ENCODE measurements at places on chromosomes 12 and 14.

DNA sequence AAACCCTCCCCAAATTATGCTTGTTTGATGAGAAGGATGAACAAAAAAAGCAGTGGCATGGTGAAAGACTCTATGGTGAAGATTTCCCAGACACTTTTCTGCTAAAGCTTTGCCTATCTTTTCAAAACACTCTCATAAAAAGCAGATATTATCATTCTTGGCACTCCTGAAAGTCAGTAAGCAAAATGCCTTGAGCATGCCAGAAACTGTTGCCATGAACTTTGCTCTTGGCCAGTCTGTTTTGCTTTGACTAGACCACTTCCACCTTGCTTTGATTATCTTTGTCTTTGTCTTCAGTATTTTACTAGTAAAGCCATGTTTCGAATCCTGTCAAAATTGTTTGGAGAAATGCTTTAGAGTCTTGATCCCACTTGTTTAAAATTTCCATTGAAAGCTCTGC, 110.4 kb downstream of the CNTN1 start:
- no peak for DNase-seq

- DNase-seq = no peak
Observed at GRCh38 chr14:94767321-94767878, 2.5 kb downstream of the GSC start.

GRCh38 chr12:89576572-89577220, 50.8 kb upstream of the POC1B start:
- no peak for DNase-seq

- no peak for DNase-seq
Observed at GRCh38 chr12:109356577-109356976, 8.9 kb downstream of the MYO1H start.

- no peak for DNase-seq
Observed at GRCh38 chr14:69616408-69616773, 5.0 kb downstream of the SUSD6 start.

DNA sequence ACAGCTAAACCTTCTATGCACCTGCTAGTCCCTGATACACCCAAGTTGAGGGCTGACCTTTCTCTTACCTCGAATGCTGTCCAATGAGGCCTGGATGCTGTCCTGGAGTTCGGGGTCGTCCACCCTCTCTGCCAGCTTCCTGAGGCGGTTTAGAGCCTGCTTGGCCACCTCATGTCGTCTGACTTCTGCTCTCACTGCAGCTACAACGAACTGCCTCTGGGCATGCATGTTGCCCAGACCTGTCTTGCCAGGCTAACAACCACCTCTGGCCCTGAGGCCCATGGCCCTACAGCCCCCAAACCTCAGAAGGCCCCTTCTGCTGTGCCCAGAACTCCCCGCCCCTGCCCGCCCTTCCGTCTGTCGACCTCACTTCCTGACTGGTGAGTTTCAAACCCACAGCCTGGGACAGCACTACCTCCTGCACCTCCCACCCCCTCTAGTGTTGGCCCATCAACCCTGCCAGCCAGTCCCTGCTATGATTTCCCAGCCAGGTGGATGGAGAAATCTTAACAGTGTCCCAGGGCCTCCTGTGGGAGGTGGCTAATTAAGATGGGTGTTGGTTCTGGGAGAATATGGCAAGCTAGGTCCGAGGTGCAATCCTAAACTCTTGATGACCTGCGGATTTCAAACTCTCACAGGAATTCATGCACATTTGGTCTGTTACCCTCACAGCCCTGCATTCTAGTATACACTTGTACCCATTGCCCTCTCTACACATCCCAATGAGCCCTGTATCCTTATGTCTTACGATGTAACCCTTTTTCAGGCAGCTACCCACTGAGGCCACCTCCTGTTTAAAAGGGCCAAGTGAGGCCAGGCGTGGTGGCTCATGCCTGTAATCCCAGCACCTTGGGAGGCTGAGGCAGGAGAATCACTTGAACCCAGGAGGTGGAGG, 2.7 kb upstream of the TSPAN31 start:
- peak; percentile 89 for DNase-seq

- no peak for DNase-seq
Observed at GRCh38 chr12:75856235-75856634, 175.3 kb downstream of the PHLDA1 start.

DNA sequence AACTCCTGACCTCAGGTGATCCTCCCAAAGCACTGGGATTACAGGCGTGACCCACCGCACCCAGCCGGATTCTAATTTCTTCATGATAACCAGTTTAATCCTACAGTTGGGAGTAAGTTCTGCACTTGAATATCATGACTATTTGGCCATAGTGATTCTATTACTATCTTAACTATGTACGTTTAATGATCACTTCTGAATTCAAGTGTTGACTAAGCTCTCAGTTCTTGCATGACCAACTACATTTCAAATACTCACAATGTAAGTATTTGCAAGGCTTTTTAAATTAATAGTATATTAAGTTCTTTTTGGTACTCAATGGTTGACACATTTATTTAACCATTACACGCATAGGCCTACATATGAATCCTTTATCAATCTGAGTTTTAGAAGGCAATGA, 17.4 kb upstream of the VPS33A start:
- DNase-seq = no peak

GRCh38 chr14:76396714-76397187, 20.8 kb downstream of the ESRRB start:
- no peak for DNase-seq

DNA sequence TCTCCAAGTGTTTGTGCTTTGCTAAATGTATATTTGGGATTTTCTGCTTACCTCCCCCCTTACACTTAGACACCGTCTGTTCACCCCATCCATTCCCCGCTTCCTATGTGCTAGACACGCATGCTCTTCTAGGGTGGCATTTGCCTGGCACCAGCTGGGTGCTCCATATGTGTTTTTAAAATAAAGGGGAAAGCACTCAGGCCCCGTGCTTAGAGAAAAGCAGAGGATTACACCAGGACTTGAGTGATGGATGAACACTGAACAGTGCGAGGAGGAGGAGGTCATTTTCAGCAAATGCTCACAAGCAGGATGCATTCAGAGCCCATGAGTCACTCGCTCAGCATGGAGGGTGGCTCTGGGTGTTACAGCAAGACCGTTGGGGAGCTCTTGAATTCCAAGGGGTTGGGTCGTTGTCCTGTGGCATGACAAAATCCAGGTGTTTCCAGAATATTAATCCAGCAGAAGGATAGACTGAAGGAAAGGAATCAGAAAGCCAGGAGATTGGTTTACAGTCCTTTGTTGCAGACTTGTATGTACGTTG, 2.9 kb upstream of the BDKRB1 start:
- DNase-seq = no peak

DNA sequence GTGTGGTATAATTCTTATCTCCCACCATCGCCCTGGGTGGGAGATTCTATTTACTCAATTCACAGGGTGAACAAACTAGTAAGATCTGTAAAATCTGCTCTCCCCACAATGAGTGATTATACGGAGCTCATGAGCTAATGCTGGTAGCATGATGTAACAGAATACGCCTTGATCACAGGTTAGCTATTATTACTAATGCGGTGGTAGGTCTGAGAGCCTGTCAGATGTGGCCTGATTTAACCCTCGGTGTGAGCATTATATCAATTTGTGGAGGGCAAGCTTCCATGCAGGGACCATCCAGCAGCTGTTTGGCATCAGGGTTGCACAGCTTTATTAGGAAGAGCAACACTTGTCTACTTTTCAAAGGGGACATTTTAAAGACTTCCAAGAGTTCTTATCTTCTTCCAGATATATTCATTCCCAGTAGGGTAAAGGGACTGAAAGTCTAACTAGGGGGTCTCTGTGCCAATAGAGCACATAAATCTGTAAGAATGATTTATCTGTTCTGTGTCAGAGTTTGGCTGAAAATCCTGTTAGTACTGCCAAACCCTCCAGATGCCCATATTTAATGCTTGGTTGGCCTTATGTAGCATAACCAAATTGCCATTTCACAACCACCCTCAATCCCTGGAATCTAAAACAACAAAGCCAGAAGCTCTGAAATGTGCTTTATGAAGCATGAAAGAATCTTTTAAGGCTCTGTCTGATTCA, 18.7 kb downstream of the TSHR start:
- DNase-seq = no peak

- no peak for DNase-seq
Observed at GRCh38 chr14:105700622-105701288, 174.4 kb downstream of the TMEM121 start.

DNA sequence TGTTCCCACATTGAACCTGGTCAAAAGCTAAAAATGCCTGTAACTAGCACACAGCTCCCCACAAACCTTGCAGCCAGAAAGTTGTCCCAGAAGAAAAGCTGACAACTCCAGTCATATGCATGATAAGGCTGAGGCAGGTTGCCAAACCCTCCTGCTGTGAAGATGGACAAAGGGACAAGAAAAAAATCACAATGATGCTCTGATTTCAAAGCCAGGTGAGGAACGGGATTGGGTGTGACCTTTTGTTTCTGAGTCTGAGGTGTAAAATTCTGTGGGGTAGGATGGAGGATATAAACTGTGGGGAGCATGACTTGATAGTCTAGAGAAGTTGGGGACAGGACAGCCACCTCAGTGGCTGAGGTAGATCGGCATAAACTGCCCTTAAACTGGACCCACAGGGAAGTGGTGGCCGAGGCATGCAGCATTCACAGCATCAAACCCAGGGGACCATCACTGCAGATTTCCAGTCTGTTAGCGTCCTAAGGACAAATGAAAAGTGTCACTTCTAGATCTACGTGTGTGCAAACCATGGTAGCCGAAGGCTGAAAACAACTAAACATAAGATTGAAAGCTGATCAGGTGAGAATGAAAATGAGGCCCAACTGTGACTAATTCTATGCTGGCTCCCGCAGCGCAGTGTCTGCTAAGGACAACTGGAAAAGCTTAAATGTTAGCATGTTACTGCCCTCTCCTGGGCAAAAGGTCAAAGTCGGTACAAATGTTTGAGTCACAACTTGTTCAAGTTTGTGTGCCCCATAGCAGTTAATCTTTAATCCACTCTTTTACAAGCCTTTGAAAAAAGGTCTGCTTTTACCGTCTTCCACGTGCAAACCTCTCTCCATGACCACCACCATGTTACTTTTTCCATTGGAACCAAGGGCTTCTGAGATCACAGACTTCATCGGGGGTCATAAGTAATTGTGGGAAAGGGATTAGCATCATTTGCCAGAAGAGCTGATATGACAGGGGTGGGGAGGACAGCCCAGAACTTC, 39.8 kb downstream of the GRIN2B start:
- DNase-seq = peak; percentile 61

DNA sequence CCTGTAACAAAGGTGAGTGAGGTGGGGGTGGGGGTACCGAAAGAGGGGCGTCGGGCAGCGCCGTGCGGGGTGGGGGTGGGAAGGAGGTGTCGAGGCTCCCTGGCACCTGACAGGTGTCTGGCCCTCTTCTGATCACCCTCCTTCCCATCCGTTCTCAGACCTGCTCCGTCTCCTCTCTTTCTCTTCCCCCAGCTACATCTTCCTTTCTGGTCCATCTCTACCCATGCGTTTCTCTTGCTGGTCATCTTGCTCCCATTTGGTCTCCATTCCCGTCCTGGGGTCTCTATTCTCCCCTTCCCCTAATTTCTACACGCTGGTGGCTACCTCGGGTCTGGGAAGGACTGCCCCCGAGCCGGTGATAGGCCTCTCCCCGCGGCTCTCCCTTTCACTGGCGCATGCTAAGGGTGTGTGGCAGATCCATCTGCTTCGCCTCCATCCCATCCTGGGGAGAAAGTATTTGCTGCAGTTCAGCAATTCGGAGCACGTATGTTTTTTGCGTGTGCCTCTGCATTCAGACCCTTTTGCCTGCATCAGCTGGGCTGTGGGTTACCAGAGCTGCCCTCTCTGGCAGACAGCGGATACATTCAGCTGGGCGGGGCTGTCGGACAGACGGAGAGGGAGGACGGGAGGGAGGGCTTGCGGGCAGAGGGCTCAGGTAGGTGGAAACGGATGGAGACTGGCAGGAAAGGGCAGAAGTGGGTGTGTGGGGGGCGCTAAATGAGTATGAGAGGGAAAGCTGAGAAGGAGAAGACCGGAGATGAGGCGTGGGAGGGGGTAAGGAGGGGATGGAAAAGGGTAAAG, 730 bp downstream of the CLSTN3 start:
- no peak for DNase-seq

DNA sequence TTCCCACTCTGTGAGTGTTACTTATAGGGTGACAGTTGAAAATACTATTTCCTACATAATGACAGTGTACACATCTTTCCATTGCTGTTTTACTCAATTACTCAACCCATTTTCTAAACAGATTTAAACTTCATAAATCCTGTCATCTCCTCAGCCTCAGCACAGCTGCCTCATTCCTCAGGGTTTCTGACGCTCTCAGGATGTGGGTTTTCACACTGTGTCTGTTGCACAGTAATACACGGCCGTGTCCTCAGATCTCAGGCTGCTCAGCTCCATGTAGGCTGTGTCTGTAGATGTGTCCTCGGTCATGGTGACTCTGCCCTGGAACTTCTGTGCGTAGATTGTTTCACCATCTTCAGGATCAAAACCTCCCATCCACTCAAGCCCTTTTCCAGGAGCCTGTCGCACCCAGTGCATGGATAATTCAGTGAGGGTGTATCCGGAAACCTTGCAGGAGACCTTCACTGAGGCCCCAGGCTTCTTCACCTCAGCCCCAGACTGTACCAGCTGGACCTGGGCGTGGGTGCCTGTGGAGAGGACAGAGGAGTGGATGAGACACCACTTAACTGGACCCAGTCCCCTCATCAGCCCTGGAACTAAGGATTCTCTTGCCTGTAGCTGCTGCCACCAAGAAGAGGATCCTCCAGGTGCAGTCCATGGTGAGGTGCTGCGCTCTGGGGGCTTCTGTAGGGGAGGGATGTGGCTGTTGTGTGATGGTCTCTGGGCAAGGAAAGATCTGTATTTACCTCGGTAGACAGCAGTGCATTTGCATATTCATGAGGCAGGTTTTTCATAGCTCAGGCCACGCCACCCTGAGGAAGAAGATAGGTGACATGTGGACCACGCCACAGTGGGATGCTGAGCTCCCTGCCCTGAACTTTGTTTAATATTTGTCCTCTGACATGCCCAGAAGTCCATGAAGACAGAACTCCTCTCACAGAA, 750.2 kb downstream of the TMEM121 start:
- no peak for DNase-seq

DNA sequence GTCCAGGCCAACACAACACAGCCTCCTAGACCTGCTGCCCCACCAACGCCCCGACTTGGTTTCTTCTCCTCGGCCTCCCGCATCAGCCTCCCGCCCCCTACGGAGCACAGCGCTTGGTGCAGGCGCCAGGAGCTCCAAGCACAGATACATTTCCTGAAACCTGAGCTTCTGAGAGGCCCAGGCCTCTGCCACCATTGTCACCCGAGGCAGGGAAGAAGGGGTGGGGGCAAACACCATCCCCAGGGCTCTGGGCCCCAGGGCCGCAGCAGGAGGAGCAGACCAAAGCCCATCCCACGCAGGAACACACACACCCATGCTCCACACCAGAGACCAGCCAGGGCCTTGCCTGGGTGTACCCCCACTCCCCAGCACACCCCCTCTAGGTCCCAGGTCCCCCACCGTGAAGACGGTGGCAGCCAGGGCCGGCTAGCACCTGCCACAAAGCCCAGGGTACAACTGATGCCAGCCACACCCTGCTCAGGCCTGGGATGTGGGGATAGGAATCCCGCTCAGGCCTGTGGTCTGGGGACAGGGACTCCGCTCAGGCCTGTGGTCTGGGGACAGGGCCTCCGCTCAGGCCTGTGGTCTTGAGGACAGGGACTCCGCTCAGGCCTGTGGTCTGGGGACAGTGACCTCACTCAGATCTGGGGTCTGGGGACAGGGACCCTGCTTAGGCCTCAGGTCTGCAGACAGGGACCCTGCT, 5.4 kb downstream of the JAG2 start:
- peak; percentile 64 for DNase-seq
